ENCODE measurements at places on chromosomes 5 and 9.

GRCh38 chr9:117074342-117074662 is 340.6 kb downstream of the ASTN2 start:
- DNase-seq, result no peak

DNA sequence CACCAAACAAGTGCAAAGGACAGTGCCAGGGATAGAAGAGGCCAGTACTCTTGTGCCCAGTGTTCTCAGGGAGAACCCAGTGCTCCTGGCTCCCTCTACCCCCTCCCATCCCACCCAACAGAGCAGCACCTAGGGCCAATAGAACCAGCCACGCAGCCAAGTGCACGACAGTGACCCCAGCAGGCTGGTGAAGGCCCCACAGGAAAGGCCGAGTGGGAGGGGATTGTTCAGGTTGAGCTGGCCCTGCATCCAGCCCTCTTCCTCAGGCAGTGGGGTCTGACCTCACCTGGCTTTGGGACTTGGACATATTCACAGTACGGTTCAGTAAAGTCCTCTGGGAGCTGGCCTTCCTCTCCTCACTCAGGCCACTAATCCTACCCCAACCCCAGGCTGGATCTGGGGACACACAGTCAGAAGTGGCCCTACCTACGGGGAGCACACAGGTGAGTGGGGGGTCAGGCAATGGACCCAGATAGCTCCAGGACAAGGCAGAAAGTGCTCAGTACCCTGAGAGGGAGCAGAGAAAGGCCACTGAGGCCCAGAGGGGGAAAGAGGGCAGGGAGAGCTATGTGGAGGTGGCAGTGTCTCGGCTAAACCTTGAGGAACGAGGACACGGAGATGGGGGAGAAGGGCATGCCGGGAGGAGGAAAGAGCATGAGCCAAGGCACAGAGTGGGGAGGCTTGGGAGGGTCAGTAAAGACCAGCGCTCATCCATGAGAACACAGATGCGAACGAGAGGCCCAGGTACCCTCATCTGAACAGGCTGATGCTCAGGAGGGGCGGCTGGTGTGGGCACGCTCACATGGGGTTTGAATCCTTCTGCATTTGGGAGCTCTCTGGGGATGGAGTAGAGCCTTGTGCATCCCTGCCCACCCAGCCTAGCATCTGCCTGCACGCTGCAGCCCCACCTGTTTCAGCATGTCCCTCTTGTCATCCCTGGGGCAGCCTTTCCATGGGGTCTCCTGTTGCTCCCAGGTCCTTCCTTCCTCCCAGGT is 25.6 kb downstream of the POLR1E start:
- no peak for DNase-seq

DNA sequence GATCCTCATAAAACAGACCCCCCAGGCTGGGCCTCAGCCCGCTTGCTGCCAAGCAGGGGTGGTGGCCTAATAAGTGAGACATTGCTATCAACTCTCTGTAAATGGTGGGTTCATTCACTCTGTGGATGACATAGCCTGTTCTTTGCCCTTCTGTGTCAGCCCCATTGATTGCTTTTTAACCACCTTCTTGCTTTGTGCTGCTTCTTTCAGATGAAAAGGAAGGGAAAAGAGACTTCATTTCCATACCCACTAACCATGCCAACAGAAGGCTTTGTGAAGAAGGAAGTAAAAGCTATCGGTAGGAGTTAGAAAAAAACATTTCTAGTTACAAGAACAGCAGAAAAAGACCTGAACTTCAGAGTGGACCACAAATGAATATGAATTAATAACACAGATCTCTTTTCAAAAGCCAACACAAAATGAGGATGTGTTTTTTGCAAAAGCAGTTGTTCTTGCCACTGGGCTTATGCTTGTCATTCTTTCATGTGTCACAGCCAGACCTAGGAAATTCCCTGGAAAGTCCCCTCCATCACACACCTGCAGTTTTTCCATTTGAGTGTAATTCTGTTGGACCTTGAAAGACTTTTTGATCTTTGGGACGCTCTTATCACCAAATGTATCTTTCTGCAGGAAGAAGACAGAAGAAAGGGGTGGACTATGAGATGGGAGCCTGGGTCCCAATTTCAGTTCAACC is 507.7 kb downstream of the CCDC171 start:
- DNase-seq, result no peak

GRCh38 chr9:122314165-122314564 is 49.5 kb downstream of the MRRF start:
- no peak for DNase-seq

DNA sequence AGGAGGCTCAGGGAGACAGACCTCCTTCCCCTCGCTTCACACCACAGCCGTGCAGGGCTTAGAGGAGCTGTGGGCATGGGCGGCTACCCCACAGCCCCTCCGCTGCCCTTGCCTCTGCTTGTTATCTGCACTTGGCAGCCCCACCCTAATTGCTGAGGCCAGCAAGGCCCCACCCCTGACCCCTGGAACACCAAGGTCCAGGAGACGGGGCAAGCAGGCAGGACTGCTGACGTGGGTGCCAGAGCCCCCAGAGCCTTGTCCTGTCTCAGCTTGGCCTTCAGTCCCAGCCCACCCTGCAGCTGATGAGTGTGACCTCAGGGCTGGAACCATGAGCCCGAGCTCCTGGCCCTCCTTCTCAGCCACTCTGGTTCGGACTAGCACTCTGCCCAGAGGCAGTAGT is 29.1 kb upstream of the NEURL1B start:
- DNase-seq, result no peak

DNA sequence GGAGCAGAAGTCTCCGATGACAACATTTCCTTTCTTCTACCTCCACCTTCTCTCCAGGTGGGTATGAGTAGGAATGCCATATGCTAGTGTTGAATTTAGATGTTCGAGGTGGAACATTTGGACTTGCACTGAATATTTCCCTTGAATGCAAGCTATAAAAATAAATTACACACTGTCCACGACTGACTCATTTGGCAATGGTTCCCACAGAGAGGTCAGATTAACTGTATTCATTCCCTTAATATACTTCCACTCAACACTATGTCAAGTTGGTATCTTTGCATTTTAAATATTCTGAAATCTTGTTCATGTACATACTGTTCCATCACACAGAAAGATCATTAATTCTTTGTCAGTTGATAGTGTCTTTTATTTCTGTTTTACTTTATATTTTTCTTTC is 222.6 kb upstream of the PIK3R1 start:
- DNase-seq, result no peak

- DNase-seq, result no peak
These were observed 157.3 kb downstream of the RXRA start for GRCh38 chr9:134483361-134484184.

- DNase-seq, result no peak
These were observed 141.9 kb downstream of the PBX3 start for GRCh38 chr9:125889112-125889475.

- DNase-seq, result no peak
These were observed 59.3 kb downstream of the NPR3 start for GRCh38 chr5:32770444-32770843.

DNA sequence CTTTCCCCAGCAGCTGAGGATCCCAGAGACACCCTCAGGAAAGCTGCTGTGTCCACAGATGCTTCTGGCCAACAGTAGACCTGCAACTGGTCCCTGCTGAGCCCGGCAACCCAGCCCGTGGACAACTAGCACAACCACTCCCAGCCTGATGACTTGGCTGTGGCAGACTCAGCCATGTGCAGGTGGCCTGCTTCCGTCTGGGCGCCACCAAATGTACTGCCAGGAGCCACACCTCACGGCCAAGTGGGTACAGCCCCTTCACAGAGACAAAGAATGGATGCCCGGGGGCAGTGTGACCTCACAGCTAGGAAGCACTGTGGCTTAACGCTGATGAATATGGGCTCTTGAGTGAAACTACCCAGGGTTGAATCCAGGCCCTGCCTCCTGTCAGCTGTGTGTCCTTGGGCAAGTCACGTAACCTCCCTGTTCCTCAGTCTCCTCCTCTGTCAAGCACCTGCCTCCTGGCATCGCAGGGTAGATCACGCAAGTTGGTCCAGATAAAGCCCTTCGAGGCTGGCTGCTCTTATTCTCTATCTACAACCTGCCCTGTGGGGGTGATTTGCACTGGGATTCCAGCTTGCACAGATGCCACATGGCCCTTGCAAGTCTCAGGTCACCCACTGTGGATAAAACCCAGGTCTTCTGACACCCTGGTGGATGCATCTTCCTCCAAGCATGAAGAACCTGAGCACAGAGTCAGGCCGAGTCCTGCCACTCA is 225.0 kb downstream of the PBX3 start:
- DNase-seq, result no peak

DNA sequence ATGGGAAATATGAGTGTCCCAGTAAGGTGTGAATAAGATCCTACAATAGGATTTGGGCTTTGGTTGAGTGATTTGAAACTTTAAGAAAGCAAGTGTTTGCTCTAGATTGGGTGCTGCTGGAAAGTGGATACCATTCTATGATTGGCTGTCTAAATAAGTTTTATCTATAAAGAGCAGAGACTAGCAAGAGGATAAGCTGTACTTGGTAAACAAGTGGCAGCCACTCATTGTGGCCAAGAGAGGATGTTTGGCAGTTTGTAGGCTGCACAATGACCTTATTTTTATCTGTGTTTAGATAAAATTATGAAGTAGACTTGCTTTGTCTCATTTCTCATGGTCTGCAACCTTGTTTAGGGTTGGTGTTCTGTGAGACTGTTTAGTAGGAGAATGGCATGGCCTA is 341.6 kb upstream of the PIK3R1 start:
- DNase-seq, result no peak

- no peak for DNase-seq
These were observed 11.0 kb upstream of the AHRR start for GRCh38 chr5:310516-310915.

GRCh38 chr9:129867136-129868022 is 32.1 kb downstream of the USP20 start:
- DNase-seq, result no peak

GRCh38 chr5:138601444-138601843 is 26.2 kb upstream of the HSPA9 start:
- DNase-seq, result no peak

DNA sequence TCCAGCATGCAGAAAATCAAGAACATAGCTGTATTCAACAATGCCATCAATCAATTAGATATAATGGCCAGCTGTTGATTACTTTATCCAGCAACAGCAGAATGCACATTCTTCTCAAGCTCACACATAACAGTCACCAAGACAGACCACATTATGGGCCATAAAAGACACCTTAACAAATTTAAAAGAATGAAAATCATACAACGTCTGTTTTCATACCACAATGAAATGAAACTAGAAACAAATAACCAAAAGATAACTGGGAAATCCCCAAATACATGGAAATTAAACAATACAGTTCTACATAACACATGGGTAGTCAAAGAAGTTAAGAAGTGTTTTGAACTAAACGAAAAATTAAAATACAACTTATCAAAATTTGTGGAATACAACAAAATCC is 130.9 kb upstream of the GNA14 start:
- DNase-seq, result no peak

DNA sequence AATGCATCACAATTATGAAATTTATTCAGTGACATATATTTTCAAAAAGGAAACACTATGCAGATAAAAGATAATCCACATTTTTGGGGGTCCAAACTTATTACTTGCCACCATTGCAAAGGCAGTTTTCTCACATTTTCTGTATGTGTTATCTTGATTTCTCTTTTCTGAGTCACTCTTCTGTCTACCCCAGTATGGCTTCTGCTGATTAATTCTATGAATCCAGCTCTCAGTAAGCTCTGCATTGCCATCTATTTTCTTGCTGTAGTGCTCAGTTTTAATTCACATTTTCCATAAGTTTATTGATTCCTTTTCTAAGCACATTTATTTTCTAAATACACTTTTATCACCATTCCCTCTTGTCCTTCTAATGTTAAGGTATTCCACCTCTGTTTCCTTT is 1.7 kb downstream of the IFNA10 start:
- peak; percentile 4 for DNase-seq

DNA sequence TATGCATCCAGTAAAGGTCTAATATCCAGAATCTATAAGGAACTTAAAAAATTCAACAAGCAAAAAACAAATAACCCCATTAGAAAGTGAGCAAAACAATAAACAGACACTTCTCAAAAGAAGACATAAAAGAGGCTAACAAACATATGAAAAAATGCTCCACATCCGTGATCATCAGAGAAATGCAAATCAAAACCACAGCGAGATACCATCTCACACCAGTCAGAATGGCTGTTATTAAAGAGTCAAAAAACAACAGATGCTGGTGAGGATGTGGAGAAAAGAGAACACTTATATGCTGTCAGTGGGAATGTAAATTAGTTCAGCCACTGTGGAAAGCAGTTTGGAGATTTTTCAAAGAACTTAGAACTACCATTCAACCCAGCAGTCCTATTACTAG is 86.1 kb downstream of the WWC1 start:
- peak; percentile 88 for DNase-seq

DNA sequence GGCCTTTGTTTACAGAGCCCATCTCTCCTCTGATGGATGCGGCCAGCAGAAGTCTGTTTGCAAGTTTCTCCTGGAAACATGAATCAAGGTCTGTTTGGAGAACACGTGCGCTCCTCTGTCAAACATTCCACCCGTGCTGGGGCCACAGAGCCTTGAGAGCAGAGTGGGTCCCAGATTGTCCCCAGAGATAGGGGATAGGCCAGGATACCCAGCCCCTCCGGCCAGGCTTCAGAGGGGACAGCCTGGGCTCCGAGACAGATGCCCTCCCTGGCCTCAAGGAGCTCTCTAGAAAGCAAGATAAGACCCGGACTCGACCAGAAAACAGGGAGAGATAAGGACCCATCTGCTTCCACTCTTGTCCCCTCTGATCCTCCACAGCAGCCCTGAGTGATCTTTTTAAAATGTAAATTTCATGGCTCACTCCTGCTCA is 40.4 kb upstream of the HAND1 start:
- no peak for DNase-seq

- DNase-seq, result no peak
These were observed 3.2 kb downstream of the RAB24 start for GRCh38 chr5:177300236-177300880.

DNA sequence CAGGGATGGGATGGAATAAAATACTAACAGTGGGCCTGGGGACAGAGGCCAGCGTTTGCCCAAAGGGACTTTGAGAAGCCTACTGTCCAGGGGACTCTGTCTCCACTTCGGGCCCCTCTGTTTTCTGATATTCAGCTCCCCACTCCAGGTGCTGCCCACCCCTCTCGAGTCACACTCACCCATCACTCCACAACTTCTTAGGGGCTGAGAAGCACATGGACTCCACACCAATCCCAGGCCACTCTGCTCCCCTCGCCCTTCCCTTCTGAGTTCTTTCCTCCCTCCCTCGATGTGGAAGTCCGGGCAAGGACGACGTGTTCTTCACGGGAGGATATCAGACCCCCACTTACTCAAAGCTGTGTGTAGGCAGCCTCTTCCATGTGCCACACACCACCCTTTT is 124.5 kb downstream of the BARX1 start:
- DNase-seq, result no peak

GRCh38 chr5:88934439-88934838 is 51.5 kb upstream of the MEF2C start:
- DNase-seq, result no peak

GRCh38 chr5:10729320-10730042 is 31.6 kb downstream of the DAP start:
- DNase-seq, result no peak

GRCh38 chr5:96661855-96662724 is at the start of gene CAST:
TSS of gene CAST (plus strand) at chr5:96662376. CDS start at chr5:96662423, 47 bp downstream.
- peak; percentile 66 for DNase-seq
